ENCODE measurements at places on chromosomes 7 and 10. TPM values are rescaled to one million over a fixed set of nuclear protein-coding genes. Genes with fewer than 3 reads are reported as not detected.

The UFSP1 gene
- 1.0 TPM for total RNA-seq

The MRPL43 gene
- total RNA-seq, result 71.0 TPM

The TMEM26 gene
- total RNA-seq, result 0.22 TPM

The ADIRF gene
- total RNA-seq, result 1,626 TPM

The PNLIP gene
- total RNA-seq, result not detected

The SLC26A3 gene
- total RNA-seq, result not detected

The TMEM236 gene
- total RNA-seq, result 6.8 TPM

The CTBP2 gene
- 41.6 TPM for total RNA-seq

The ABCB8 gene
- total RNA-seq, result 13.4 TPM

The TBXAS1 gene
- total RNA-seq, result 46.3 TPM

The CALML3 gene
- total RNA-seq, result not detected

Measured in subcutaneous adipose tissue (tissue), 4 donors.